Foreskin melanocyte (primary cell): ENCODE measurements at places on chromosomes 7 and 10.

GRCh38 chr10:46526682-46527038, 29.8 kb downstream of the GPRIN2 start:
- DNase-seq = no peak

GRCh38 chr10:75429159-75429827, 2.1 kb upstream of the LRMDA start:
- DNase-seq = no peak

GRCh38 chr7:118467381-118467780, 242.9 kb downstream of the ANKRD7 start:
- peak; percentile 66 for DNase-seq

DNA sequence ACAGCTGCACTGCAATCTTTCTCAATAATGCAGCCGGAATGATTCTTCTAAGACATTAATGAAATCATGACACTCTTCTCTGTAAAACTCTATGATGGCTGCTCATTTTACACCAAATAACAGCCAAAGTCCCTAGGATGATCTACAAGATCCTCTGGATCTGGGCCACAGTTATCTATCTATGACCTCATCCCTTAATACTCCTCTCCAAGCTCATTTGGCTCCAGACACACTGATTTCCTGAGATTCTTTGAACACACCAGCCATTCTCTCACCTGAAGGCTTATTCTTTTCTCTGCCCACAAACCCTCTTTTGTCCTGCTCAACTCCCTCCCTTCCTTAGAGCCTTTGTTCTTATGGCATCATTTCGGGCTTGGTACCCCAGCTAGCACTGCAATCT, 577.4 kb upstream of the ANKRD30A start:
- DNase-seq = no peak

DNA sequence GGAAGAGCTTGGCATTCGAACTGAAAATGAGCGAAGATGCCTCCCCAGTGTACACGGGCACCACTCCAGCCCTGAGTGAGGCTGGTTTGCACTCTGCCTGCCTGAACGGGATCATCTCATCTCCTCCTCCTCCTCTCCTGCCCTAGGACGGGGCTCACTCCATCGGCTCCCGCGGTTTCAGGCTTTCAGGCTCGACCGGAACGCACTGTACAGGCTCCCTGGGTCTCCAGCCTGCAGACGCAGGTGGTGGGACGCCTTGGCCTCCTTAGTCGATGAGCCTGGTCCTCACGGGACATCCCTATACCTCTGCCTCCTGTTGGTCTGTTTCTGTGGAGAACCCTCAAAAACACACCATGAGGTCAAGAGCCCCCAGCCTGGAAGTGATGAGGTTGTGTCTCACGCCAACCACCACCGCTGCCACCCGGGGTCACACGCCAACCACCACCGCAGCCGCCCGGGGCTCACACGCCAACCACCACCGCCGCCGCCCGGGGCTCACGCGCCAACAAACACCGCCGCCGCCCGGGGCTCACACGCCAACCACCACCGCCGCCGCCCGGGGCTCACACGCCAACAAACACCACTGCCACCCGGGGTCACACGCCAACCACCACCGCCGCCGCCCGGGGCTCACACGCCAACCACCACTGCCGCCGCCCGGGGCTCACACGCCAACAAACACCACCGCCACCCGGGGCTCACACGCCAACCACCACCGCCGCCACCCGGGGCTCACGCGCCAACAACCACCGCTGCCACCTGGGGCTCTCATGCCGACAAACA, 56.3 kb downstream of the FOXL3 start:
- no peak for DNase-seq

DNA sequence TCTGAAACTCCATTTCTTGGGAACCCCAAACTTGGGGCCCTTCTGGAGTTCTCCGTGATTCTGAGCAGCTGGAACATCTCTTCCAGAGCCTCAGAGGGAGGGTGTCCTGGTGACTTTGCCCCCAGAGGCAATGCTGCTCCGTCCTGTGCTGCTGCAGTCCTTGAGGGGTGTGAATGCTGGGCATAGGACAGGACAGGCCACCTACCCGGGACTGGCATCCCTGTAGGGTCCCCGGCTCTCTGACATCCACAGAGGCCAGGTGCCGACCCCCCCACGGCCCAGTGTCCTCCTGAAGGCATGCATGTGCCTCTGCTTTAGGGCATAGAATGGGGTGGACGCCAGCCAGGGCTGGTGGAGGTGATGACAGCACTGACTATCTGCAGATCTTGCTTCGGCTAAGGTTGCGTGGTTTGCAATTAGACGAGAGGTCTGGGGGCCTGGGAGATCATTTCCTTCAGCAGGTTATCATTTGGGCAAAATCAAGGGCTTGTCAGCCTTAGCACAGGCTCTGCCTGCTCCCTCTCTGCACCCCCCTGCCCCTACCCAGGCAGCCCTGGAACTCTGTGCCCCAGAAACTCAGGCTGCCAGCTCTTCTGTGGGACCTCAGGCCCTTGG, 136.9 kb upstream of the GPR26 start:
- no peak for DNase-seq

- DNase-seq = no peak
These were observed 17.2 kb downstream of the TSPAN33 start for GRCh38 chr7:129161524-129162225.

DNA sequence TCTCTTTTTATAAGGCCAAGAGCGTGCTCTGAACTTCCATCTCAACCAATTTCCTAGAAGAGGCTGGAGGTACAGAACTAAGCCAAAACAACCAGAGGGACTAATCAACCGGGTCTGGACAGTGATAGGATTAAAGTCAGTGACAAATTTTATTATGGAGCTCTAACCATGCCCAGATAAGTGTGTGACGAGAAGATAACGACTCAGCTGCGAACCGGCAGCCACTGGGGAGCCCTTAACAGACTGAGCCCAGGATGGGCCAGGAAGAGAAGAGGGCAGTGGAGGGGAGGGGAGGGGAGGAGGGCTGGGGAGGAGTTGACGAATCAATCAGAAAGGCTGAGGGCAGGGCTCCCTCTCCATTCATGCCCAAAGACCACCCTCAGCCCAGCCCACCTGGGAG, 119.9 kb downstream of the PLXNA4 start:
- no peak for DNase-seq

DNA sequence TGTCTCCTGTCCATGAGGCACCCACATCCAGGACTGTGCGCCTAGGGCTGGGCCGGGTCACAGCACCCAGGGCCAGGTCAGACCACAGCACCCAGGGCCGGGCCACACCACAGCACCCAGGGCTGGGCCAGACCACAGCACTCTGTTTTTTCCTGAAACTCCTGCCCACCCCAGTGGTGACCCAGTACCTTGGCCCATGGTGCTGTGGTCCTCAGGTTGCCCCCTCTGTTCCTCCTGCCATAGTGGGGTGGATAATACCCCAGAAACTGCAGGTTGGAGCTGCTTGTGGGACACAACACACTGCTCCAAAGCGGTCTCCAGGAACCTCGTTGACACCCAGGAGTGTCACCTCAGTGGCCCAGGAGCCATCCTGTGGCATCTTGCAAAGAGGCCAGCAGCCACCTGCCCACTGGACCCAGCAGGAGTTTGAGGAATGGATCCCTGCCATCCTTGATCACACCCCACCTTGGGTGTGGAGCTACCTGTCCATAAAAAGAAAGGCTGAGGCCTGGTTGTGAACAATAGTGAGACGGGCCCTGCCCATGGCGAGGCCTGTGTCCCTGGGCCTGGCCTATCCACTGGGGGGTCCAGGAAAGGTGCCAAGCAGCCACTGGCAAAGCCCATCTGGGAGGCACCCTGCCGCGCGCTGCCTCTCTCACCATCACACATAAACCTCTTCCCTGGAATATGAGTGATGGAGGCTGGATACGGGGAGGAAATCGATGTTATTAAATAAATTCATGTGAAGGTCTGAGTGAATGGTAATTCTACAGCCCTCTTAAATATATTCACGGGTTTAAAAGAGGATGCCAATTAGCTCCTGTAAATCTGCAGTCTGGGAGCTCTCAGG, 89.0 kb downstream of the NKX6-2 start:
- no peak for DNase-seq

DNA sequence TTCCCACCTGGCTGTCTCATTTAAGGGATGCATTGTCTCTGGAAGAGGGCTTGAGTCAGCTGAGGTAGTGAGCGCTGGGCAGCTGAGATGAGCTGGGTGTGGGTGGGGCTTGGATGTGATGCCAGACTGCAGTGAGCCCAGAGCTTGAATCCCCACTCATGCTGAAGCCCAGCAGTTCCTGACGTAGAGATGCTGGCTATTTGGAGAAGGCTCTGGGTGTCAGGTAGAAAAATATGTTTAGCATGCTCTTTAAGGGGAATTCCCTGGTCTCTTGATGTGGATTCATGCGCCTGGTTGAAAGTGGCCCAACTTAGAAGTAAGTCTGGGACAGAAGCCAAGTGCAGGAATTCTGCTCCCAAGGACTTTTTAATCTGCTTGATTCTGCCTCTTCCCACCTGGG, 241.5 kb upstream of the IGFBP3 start:
- DNase-seq = no peak

- DNase-seq = no peak
These were observed 350.9 kb downstream of the TNS3 start for GRCh38 chr7:47231032-47231431.

- DNase-seq = no peak
These were observed 166.4 kb downstream of the DNAJB6 start for GRCh38 chr7:157503229-157503628.

GRCh38 chr10:86162696-86163400, 203.7 kb downstream of the GRID1 start:
- no peak for DNase-seq

- no peak for DNase-seq
These were observed 47.0 kb upstream of the PLEKHA1 start for GRCh38 chr10:122327237-122328206.

- DNase-seq = no peak
These were observed 207.0 kb downstream of the DNAJB6 start for GRCh38 chr7:157543791-157544190.

DNA sequence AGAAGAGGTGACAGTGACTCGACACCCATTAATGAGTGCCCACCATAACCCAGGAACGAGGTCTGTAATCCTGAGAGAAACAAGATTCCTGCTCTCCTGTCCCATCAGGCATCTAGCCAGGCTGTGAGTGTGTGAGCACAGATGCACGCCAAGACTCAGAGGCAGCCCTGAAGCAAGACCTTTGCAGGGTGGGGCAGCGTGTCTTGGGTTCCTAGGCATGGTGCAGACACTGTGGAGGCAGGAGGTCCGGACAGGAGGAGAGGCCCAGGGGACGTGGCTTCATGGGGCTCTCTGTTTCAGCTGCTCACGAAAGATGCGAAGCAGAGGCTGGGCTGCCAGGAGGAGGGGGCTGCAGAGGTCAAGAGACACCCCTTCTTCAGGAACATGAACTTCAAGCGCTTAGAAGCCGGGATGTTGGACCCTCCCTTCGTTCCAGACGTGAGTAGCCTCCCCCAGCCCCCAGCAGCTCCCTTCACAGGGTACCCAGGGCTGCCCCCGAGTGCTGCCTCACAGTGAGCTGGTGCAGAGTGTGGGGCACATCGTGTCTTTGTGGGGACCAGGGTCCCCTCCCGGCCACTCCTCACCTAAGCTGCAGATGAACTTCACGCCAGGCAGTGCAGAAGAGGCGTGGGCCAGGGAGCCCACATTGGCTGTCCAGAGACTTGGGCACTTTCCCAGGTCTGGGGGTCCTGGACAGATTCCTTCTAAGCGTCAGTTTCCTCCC, 94.5 kb downstream of the RGS10 start:
- DNase-seq = no peak

DNA sequence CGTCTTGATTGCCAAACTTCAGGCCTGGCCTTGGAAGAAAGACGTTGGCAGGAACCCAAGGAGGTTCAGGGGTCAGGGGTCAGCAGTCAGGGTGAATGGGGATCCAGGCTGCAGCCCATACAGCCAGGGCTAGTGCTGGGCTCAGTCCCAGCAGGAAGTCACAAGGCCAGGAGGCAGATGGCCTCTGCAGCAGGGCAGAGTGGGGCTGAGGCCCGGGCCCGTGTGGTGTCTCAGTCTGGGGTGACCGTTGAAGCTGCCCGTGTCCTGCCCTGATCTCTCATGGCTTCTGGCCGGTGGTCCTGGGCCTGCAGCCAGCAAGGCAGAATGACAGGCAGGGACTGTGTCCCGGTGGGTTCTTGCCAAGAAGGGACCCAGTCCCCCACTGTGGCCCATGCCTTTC, 26.6 kb upstream of the PURB start:
- no peak for DNase-seq

GRCh38 chr7:45912972-45913371, 8.1 kb downstream of the IGFBP3 start:
- no peak for DNase-seq
